Kidney (tissue), 22 donors: ENCODE measurements at places on chromosomes 6 and 20. TPM values are rescaled to one million over a fixed set of nuclear protein-coding genes. Genes with fewer than 3 reads are reported as not detected.

DNA sequence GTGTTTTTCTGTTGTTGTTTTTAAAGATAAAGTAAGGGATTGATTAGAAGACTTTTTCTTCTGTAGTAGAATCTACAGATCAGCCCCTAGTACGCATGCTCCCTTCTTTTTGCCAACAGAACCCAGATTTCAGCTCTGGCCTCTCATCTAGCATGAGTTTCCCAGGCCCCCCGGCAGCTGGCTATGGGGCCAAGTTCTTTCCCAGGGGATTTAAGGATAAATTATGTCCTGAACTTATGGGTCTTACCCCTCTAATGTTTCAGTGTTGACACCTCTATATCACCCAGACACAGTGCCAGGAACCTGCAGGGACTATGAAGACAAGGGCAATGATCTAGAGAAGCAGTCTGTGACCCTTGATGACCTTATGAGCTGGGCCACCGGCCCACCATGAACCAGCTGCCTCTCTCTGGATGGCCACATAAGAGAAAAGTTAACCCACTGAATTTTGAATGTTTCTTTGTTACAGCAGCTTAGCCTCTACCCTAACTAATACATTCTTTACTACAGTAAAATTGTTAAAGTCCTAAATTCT, 150.5 kb downstream of the UNC5CL start:
- no peaks in the 10 kb centered on the region for H3K27me3 ChIP-seq
- no peaks in the 10 kb centered on the region for H3K36me3 ChIP-seq
- no peak overlapping the region for H3K4me3 ChIP-seq
- H3K4me1 ChIP-seq: no peaks in the 10 kb centered on the region
- H3K27ac ChIP-seq: no peak overlapping the region
- DNase-seq: no peak

DNA sequence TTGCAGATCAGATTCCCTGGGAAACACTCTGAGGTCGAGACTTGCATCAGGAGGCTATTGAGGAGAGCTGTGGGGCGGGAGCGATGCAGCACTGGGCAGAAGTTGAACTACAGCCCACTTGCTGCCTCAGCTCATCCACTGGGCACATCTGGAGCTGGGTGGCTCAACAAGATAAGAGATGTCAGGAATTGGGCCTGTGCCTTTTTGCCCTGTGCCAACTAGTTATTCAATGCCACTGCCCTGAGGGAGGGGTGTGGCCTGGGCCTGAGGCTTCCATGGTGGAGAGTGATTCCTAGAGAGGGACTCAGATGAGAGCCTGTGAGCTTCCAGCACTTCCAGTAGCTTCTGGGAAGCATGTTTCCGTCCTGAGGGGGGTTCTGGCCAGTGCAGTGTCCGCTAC, 32.7 kb downstream of the BRPF3 start:
- no peaks in the 10 kb centered on the region for H3K27me3 ChIP-seq
- H3K27ac ChIP-seq: no peak overlapping the region
- H3K4me3 ChIP-seq: no peak overlapping the region
- H3K4me1 ChIP-seq: peaks cover 16% of the 10 kb centered on the region
- H3K36me3 ChIP-seq: peaks cover 3% of the 10 kb centered on the region

DNA sequence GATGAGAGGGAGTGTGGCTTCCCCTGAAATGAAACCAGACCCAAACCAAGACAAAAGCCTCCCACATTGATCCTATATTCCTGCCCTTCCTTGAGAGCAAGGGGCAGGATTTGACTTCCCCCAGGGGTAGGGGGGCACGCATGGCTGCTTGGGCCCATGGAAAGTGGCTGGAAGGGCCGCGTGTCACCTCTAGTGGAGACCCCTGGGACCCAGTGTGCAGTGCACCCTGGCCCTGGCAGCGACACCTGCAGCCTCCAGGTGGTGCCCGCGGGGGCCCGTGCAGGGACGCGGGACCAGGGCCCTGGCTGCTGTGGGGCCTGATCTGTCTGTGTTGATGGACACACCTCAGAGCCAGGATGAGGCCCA, 18.0 kb upstream of the SLCO4A1 start:
- H3K27ac ChIP-seq: peak overlapping the region; percentile 96
- no peaks in the 10 kb centered on the region for H3K36me3 ChIP-seq
- no peak for DNase-seq
- H3K27me3 ChIP-seq: no peaks in the 10 kb centered on the region
- peaks cover 38% of the 10 kb centered on the region for H3K4me1 ChIP-seq

DNA sequence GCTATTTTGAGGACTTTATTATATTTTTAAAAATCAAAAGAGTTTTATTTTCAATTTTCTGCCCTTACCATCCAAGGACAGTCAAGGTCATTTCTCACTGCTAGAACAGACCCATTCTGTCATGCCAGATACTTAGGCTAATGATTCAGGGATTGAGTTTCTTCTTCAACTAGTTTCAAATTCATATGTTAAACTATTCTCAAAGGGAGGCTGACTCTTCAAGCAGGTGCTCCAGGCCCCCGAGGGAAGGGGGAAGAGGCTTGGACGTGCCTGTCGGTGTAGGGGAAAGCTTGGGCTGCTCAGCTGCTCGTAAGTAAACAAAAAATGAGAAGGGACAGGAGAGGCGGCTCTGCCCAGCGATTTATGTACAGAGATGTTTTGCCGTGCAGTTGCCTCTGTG, 69.4 kb upstream of the MYLIP start:
- no peak overlapping the region for H3K27ac ChIP-seq
- H3K4me1 ChIP-seq: no peaks in the 10 kb centered on the region
- no peaks in the 10 kb centered on the region for H3K27me3 ChIP-seq
- DNase-seq: peak; percentile 25
- no peak overlapping the region for H3K4me3 ChIP-seq
- no peaks in the 10 kb centered on the region for H3K36me3 ChIP-seq

GRCh38 chr6:81265106-81265505, 487.4 kb downstream of the TENT5A start:
- H3K4me3 ChIP-seq: no peak overlapping the region
- no peaks in the 10 kb centered on the region for H3K27me3 ChIP-seq
- no peaks in the 10 kb centered on the region for H3K4me1 ChIP-seq
- H3K27ac ChIP-seq: no peak overlapping the region
- no peak for DNase-seq

DNA sequence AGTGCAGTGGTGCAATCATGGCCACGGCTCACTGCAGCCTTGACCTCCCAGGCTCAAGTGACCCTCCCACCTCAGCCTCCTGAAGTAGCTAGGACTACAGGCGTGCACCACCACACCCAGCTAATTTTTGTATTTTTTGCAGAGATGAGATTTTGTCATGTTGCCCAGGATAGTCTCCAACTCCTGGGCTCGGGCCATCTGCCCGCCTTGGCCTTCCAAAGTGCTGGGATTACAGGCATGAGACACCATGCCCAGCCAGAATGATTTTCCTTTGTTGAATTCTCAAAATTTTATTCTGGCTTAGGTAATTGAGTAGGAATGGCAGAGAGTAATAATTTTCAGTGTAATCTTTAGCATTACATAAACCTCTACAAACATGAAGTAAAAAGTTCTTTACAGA, 37.1 kb downstream of the SLC16A10 start:
- H3K4me1 ChIP-seq: peaks cover 26% of the 10 kb centered on the region
- H3K27ac ChIP-seq: no peak overlapping the region
- H3K36me3 ChIP-seq: no peaks in the 10 kb centered on the region

DNA sequence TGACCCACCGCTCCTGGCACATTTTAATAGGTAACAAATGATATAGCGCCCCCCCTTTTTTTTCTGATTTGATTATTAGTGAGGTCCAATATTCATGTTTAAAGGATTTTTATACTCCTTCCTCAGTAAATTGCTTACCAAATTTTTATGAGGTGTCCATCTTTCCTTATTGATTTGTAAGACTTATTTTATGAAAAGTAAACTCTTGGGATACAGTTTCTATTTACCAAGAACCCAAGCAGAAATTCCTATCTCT, 25.1 kb downstream of the TRIM27 start:
- H3K4me3 ChIP-seq: no peak overlapping the region
- H3K4me1 ChIP-seq: no peaks in the 10 kb centered on the region
- H3K27ac ChIP-seq: no peak overlapping the region
- H3K36me3 ChIP-seq: peaks cover 9% of the 10 kb centered on the region

DNA sequence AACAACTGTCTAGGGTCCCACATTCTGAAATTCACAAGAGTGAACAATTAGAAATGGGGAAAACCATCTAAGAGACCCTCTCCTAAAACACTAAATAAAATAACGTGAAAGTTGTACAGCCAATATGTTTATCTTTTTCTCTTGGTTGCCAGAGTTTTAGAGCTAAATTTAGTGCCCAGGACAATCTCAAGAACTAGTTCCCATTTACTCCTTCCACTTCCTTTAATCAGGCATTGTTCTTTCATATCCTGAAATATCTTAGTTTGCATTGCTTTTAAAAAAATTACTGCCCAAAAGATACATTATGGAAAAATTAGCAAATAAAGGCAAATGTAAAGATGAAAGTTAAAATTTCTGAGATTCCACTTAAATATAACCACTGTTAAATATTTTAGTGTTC, 33.1 kb upstream of the UBR2 start:
- no peaks in the 10 kb centered on the region for H3K27me3 ChIP-seq
- H3K4me1 ChIP-seq: no peaks in the 10 kb centered on the region
- H3K36me3 ChIP-seq: no peaks in the 10 kb centered on the region
- no peak overlapping the region for H3K27ac ChIP-seq
- no peak overlapping the region for H3K4me3 ChIP-seq

GRCh38 chr20:2708073-2708415, 15.5 kb downstream of the EBF4 start:
- no peak overlapping the region for H3K27ac ChIP-seq
- no peak for DNase-seq
- no peaks in the 10 kb centered on the region for H3K4me1 ChIP-seq
- no peaks in the 10 kb centered on the region for H3K27me3 ChIP-seq

GRCh38 chr6:13248584-13248985, 79.8 kb downstream of the TBC1D7 start:
- no peaks in the 10 kb centered on the region for H3K36me3 ChIP-seq
- no peak for DNase-seq
- no peaks in the 10 kb centered on the region for H3K27me3 ChIP-seq
- H3K4me1 ChIP-seq: no peaks in the 10 kb centered on the region
- H3K4me3 ChIP-seq: no peak overlapping the region

- H3K27ac ChIP-seq: peak overlapping the region; percentile 78
- DNase-seq: no peak
- H3K27me3 ChIP-seq: no peaks in the 10 kb centered on the region
- H3K4me1 ChIP-seq: peaks cover 5% of the 10 kb centered on the region
These were observed 29.3 kb downstream of the PTPRK start for GRCh38 chr6:128491100-128491581.

DNA sequence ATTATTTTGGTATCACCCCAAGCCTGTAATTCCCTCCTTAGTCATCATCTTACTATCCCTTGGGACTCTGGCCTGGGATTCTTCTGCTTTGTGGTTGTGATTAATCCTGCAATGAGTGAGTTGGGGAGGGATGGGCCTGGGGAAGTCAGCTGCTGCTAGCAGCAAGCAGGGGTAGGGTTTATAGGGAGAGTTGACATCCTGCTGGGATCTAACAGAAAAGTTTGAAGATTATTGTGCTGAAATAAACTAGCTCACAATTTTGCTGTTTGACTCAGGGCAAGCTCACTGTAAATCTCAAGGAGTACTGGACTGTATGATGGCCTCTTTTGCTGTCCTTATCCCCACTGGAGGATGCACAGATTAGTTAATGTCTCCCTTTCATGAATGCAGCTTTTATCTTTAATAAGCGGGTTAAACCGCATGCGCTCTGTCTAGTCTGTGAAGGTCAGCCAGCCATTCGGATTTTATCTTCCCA, 83.4 kb downstream of the JARID2 start:
- H3K27me3 ChIP-seq: no peaks in the 10 kb centered on the region
- H3K4me1 ChIP-seq: no peaks in the 10 kb centered on the region
- no peaks in the 10 kb centered on the region for H3K36me3 ChIP-seq
- DNase-seq: peak; percentile 61
- no peak overlapping the region for H3K4me3 ChIP-seq

GRCh38 chr6:12869816-12870432, 153.4 kb downstream of the PHACTR1 start:
- H3K27me3 ChIP-seq: no peaks in the 10 kb centered on the region
- no peak overlapping the region for H3K27ac ChIP-seq
- no peak overlapping the region for H3K4me3 ChIP-seq
- H3K36me3 ChIP-seq: no peaks in the 10 kb centered on the region
- H3K4me1 ChIP-seq: no peaks in the 10 kb centered on the region
- DNase-seq: no peak

DNA sequence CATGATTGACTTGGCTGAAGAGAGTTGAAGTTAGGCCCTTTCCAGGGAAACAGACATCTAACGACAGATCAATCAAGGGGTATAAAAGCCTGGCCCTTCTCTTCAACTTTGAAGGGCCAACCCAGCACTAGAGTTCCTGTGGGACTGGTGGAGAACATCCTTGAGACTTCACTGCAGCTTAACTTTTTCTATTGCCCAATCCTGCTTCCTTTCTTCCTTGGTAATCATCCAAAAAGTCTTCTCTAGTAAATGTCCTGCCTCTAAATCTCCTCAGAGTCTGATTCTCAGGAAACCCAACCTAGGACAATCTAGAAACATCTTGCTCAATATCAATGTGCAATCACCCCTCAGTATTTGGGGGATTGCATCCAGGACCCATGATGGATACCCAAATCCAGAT, 1.9 kb downstream of the MKKS start:
- DNase-seq: no peak
- no peaks in the 10 kb centered on the region for H3K36me3 ChIP-seq
- H3K4me3 ChIP-seq: no peak overlapping the region
- H3K27ac ChIP-seq: no peak overlapping the region

DNA sequence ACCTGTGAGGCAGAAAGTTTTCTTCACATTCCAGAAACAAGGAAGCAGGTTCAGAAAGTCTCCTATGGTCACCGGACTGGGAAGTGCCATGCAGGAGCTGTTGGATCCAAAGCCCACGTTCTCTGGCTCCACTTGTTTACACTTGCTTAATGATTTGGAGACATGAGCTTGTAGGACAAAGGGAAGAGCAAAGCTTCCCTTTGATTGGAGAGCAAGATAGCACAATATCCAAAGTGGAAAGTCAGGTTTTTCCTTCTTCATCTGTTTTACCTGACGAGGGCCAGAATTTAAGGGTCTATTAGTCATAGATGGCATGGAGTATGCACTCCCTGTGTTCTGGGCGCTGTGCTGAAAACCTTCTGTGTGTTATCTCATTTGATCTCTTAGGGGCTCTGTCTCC, 81.2 kb downstream of the PDE7B start:
- H3K4me1 ChIP-seq: no peaks in the 10 kb centered on the region
- no peak for DNase-seq
- H3K27me3 ChIP-seq: no peaks in the 10 kb centered on the region
- no peak overlapping the region for H3K4me3 ChIP-seq
- no peak overlapping the region for H3K27ac ChIP-seq

DOP1A gene
- total RNA-seq: 31.6 TPM

POPDC3 gene
- not detected for total RNA-seq

NKX2-2 gene
- not detected for total RNA-seq

ZNF334 gene
- total RNA-seq: 8.2 TPM

OXT gene
- not detected for total RNA-seq

SAMD3 gene
- total RNA-seq: 3.5 TPM

MTFR2 gene
- 1.3 TPM for total RNA-seq

ARFRP1 gene
- total RNA-seq: 71.2 TPM
